Muscle of back (tissue), 13 donors: ENCODE measurements at places on chromosomes 1 and 21.

GRCh38 chr1:182974506-182975191, 21.7 kb upstream of the SHCBP1L start:
- no peak for DNase-seq

DNA sequence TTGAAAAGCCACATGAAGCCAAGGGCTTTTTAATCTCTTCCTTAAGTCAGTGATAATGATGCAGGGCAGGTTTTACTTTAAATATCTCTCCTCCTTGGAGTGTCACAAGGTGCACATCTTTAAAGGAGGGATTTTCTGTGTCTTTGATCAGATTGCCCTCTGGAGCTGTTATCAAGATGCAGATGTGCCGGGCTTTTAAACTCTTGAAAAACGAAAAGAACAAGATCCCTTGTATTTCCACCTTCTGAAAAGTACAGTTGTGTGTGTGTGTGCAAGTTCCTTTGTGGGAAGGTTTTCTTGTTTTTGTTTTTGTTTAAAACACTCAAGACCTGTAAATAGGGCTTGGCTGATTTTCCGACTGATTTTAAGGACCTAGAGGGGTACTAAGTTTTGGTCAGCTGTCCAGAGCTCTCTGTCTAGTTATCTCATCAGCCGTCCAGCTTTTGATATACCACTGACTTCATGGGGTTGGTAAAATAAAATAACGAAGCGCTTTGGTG, 1.6 kb downstream of the MARK1 start:
- peak; percentile 20 for DNase-seq

DNA sequence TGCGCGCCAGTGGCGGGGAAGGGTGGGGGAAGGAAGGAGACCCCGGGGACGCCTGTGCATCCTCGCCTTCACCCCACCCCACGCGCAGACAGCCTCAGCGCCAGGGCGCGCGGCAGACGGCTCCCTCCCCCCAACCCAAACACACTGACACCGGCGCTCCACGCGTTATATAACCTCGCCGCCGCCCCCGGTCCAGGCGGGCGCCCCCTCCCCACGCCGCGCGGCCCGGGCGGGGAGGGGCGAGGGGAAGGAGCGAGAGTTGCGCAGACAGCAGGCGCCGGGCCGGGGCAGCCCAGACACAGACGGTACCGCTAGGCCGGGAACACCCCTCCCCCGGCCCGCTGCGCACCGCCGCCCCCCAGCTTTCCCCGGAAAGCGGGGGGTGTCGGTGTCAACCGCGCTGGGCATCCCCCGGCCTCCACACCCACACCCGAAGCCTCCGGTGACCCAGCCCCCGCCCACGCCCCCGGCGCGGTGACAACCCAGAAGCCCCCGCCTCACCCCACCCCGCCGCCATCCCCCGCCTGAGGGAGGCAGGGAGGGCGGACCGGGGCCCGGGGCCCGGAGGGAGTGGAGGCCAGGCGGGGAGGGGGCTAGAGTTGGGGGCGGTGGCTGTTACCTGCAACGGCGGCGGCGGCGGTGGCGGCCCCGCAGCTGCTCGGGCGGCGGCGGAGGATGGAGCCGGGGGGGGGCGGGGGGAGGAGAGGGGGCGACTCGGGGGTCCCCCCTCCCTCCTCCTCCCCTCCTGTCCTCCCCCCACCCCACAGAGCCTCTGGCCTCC, 432 bp downstream of the AKT3 start:
- peak; percentile 85 for DNase-seq

DNA sequence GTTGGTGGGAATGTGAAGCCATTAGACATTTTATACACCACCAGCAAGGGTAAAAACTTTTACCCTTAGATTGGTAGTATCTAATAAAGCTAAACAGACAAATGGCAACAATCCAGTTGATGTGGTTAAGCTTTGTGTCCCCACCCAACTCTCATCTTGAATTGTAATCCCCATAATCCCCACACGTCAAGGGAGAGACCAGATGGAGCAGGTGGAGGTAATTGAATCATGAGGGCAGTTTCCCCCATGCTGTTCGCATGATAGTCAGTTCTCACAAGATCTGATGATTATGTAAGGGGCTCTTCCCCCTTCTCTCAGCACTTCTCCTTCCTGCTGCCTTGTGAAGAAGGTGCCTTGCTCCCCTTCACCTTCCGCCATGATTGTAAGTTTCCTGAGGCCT, 602.3 kb downstream of the NUF2 start:
- DNase-seq, result no peak

- no peak for DNase-seq
Observed at GRCh38 chr1:109971559-109971958, 13.0 kb upstream of the AHCYL1 start.

DNA sequence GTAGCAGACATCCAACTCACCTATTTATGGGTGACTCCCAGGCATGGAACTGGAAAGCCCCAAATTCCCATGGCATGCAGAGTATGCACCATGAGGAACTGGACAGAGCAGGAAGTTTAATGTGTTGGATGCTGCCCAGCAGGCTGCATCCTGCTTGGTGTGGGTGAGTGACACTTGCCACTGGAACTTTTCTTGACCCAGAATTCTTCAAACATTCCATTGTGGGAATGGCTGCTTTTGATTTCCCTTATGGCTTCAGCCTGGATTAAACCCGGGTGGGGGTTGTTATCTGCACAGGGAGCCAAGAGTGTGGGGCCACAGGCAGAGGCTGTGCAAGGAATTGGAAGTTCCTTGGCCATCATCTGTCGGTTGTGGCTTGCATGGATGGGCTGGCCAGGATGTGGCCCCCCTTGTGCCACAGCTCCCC, 26.9 kb upstream of the BACE2 start:
- DNase-seq, result no peak

GRCh38 chr1:9728451-9729295, 77.1 kb downstream of the PIK3CD start:
- DNase-seq, result no peak

DNA sequence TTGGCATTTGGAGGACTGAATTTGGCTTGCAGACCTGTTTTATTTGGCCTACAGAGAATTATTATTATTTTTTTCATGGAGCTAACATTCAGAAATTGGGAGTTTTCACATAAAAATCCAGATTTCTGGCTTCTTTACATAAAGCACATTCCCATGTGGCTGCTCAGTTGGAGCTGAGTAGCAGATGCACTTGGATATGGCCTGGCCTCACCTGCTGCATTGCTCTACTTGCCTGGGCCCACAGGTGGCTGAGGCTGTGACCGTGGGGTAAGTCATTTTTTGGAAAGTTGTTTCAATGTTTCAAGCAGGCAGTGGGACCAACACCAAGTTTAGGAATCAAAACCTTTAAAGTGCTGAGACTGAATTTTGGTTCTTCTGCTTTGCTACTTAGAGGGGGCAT, 56.7 kb downstream of the GADD45A start:
- peak; percentile 80 for DNase-seq

GRCh38 chr1:212979340-212980122, 29.2 kb downstream of the VASH2 start:
- DNase-seq, result no peak

DNA sequence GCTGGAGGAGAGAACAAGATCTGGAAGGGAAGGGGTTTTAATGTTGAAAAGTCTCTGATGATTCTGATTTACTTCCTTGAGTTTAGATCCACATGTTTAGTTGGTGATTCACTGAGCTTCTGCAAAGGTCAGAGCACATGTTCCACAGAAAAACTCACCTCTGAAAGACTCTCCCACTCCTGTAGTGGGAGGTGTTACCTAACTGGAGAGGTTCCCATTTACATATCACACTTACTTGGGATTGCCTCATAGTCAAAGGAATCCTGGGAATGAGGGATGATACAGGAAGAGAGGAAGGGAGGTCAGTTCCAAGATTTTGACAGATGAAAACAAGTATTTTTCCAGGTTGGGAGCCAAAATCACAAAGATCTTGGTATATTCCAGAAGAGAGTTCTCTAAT, 2.7 kb upstream of the NTNG1 start:
- no peak for DNase-seq

DNA sequence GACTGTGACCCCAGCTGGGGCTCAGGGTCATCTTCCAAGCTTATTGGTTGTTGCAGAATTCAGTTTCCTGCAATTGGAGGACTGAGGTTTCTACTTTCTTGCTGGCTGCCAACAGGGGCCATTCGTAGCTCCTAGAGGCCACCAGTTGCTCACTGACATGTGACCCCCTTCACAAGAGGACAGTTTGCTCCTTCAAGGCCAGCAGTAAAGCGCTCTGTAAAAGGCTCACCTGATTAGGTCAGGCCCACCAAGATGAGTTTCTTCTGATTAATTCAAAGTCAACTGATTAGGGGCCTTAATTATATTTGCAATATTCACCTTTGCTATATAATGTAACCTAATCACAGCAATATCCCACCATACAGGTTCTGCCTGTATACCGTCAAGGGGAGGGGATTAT, 68.9 kb downstream of the SLC9A1 start:
- DNase-seq, result no peak

DNA sequence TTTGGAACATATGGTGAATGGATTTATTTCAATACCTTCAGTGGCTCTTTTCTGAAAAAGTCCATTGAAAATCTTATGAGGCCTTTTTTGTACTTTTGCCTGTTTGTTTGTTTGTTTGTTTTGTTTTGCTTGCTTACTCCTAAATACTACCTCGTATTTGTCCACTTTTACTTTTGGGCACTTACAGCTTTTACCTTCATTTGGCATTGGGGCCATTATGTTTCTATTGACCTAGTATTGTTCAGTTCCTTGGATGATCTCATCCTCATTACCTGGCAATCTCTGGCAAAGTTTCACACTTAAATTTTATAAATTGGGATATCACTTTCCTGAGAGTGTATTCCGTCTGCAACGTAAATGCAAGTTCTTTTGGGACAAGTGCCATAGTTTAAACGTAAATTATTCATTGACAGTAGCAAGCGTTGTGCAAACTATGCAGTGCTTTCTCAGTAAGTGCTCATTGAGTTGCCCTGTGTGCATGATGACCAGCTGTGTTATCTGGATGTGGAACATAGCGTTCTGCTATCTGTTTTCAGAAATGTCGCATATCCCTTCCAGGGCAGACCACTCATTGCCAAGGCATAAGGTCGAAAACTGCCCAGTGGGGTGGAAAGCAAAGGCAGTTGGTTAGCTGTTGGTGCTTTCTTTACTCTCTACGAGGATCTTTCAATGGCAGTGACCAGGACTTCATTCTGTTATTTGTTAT, 51.1 kb downstream of the LRRC8D start:
- no peak for DNase-seq

DNA sequence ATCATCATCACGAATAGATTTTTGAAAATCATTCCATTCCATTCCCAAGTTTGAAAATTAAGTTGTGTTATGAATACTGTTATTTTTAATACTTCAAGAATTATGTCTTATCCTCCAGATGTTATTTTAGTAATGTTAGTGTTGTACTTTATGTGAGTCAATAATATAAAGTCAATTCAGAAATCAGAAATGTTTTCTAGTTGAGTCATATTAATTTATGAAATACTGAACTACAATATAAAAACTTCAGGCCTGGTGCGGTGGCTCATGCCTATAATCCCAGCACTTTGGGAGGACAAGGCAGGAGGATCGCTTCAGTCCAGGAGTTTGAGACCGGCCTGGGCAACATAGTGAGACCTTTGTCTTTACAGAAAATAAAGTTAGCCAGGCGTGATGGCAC, 38.4 kb upstream of the GPR25 start:
- DNase-seq, result no peak

DNA sequence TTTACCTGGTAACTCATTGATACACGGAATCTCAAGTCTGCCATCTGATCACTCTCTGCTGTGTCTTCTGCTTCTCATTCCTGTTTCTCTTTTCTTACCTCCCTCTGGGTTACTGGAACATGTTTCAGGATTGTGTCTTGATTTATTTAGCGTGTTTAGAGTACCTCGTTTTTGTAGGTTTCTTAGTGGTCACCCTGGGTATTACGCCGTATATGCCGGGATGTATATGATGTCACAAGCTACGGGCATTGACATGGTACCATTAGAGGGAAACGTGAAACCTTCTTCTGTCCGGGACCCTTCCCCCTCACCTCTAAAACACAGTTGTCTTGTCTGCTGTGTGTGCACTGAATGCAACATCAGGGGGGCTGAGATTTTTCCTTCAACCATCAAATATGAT, 2.8 kb downstream of the ACTRT2 start:
- no peak for DNase-seq

DNA sequence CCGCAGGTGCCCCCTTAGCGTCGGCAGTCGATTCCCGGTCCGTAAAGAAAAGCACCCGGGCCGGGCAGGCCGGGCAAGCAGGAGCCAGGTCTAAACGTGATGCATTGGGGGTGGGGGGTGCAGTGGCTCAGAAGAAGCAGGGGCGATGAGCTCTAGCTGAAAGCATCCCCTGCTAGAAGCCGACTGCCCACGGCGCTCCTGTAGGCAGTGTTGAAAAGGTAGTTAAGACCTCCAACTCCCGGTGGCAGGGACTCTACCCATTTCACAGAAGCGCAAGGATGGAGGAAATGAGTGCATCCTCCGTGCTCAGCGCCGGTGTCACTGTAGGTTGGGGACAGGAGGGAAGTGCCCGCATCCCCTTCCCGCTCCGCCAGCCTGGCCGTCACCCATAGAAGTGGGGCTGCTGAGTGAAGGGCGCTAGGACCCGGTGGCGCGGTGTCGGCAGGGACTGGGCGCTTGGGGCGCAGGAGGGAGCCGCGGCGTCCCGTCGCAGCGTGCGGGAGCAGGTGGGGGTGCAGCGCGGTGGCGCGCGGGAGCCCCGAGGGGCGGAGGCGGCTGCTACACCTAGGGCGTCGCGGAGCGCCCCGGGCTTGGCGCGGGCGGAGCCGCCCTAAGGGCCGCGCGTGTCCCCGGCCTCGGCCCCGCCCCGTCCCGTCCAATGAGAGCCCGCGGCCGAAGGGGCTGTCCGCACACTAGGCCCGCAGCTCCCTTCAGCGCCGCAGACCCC, at the start of gene WNT2B:
Gene WNT2B (plus strand): TSS at position 688 of the 727 bp plus-strand sequence. CDS start 298 bp downstream, outside the sequence.
- no peak for DNase-seq

- DNase-seq, result peak; percentile 28
Observed at GRCh38 chr21:37257511-37257966, 9.6 kb downstream of the VPS26C start.

- DNase-seq, result peak; percentile 64
Observed at GRCh38 chr1:185853739-185854138, 119.5 kb downstream of the HMCN1 start.

DNA sequence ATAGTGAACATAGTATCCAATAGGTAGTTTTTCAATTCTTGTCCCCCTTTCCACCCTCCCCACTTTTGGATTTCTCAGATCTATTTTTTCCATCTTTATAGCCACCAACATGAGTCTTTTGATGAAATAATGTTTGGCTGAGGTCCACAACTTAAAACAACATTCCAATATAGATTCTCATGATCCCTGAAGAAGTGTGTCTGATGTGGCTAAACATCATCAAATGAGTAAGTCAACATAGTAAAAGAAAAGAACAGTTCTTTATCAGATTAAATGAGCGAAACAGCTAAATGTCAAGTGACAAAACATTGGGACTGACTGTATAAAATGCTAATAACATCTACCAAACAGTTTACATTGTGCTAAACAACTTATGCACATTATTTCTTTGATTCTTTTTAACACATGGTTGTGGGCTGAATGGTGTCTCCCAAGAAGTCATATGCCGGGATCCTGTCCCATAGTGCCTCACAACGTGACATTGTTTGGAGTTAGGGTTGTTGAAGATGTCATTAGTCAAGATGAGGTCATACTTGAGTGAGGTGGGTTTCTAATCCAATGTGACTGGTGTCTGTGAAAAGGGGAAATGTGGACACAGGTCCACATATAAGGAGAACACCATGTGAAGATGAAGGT, 453.6 kb downstream of the LTN1 start:
- peak; percentile 88 for DNase-seq

GRCh38 chr1:207856276-207857023, 54.5 kb downstream of the CD34 start:
- no peak for DNase-seq
